HepG2 (cell line): ENCODE measurements at places on chromosomes 1 and 21. TPM values are rescaled to one million over a fixed set of nuclear protein-coding genes. Genes with fewer than 3 reads are reported as not detected.

DNA sequence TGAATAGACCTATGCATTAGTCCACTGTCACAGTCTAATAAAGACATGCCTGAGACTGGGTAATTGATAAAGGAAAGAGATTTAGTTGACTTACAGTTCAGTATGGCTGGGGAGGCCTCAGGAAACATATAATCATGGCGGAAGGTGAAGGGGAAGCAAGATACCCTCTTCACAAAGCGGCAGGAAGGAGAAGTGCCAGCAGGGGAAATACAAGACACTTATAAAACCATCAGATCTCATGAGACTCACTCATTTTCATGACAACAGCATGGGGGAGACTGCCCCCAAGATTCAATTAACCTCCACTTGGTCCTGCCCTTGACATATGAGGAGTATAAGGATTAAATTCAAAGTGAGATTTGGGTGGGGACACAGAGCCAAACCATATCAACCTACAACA is 59.4 kb downstream of the CAPN9 start:
- peaks cover 4% of the 10 kb centered on the region; the same call in 1 of the 3 replicates for H3K27me3 ChIP-seq
- DNase-seq: no peak
- H3K4me3 ChIP-seq: no peak overlapping the region
- no peaks in the 10 kb centered on the region for H3K4me1 ChIP-seq
- no peaks in the 10 kb centered on the region for H3K36me3 ChIP-seq

CLDN14 gene
- total RNA-seq: 0.77 and 1.1 TPM in 2 replicates

DNA sequence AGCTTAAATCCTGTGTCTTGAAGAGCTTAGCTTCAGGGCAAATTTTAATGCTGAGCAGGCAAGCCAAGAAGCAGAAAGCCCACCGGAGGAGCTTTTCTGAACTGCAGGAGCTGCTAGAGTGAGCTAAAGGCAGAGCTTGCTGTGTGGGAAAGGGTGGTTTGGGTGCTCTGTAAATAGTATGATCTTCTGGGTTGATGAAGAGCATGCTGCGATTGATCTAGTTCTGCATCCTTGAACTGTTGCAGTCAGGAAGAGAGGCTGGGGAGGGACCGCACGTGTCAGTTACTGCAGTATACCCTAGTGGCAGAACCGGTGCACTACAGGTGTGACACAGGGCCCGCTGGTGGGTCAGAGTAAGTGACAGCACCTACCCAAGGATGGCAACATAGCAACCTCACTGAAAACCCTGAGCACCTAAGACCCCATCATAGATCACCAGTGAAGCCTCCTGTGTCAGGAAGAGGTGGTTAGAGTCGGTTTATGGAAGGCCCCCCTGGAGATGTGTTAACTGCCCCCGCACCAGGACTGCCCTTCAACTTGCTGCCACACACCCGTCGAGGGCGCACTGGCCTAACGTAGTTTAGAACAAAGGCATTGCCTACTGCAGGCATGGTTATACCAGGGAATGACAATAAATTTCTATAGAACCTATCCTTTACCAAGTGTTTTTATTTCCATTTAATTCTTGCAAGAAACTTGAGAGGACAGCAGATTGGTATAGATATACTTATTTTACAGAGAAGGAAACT is 146.0 kb upstream of the KIAA0040 start:
- DNase-seq: peak; percentile 3
- no peak overlapping the region for H3K4me3 ChIP-seq
- no peaks in the 10 kb centered on the region for H3K4me1 ChIP-seq
- H3K27ac ChIP-seq: no peak overlapping the region

GRCh38 chr1:80181418-80181817 is 1174.9 kb upstream of the ADGRL4 start:
- DNase-seq: no peak
- no peak overlapping the region for H3K27ac ChIP-seq
- H3K36me3 ChIP-seq: no peaks in the 10 kb centered on the region

ATP6V1G3 gene
- total RNA-seq: not detected in 2 replicates

SPRR3 gene
- not detected in 2 replicates for total RNA-seq

SYCP1 gene
- not detected in 2 replicates for total RNA-seq

- peaks cover 34% of the 10 kb centered on the region for H3K4me1 ChIP-seq
- H3K27me3 ChIP-seq: no peaks in the 10 kb centered on the region
- H3K4me3 ChIP-seq: peak overlapping the region; percentile 96
- H3K27ac ChIP-seq: peak overlapping the region; percentile 78
These were observed 803 bp downstream of the COP1 start for GRCh38 chr1:176206006-176206960.
